ENCODE measurements at places on chromosomes 1 and 21. TPM values are rescaled to one million over a fixed set of nuclear protein-coding genes. Genes with fewer than 3 reads are reported as not detected.
A peak's percentile ranks its signal among the peaks of the same experiment; 100 is the strongest.

DNA sequence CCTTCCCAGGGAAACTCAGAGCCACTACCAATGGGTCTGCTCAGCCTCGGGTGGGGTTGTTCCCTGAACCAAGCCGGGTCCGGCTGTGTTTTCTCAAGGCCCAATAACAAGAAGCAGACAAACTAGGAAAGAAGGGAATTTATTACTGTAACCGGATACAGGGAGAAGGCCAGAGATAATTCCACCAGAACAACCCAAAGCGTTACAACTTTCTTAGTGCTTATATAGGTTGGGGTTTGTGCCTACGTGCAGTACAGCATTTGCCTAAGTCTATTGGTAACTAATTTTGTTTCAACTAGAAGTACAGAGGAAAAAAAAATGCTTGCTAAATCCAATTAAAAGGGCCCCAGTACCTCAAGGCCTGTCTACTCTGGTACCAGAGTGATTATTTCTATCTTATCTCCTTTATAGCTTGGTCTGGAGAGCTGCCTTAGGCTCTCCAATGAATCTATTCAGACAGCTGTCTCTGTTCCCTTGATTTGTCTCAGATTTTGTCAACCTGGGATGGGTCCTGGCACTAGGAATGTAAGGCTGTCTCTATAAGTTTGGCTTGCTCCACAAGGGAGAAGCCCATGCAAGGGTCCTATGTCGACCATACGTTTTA is 57.3 kb upstream of the CCDC190 start:
- no peak for ATAC-seq

GRCh38 chr1:62235576-62235975 is 40.9 kb downstream of the L1TD1 start:
- no peak for ATAC-seq

The GFI1 gene
- 38.6 TPM for total RNA-seq

GRCh38 chr1:36944883-36945282 is 89.4 kb downstream of the GRIK3 start:
- no peak for ATAC-seq

- ATAC-seq: no peak
Measured at GRCh38 chr1:116417678-116418077, 44.6 kb downstream of the ATP1A1 start.

DNA sequence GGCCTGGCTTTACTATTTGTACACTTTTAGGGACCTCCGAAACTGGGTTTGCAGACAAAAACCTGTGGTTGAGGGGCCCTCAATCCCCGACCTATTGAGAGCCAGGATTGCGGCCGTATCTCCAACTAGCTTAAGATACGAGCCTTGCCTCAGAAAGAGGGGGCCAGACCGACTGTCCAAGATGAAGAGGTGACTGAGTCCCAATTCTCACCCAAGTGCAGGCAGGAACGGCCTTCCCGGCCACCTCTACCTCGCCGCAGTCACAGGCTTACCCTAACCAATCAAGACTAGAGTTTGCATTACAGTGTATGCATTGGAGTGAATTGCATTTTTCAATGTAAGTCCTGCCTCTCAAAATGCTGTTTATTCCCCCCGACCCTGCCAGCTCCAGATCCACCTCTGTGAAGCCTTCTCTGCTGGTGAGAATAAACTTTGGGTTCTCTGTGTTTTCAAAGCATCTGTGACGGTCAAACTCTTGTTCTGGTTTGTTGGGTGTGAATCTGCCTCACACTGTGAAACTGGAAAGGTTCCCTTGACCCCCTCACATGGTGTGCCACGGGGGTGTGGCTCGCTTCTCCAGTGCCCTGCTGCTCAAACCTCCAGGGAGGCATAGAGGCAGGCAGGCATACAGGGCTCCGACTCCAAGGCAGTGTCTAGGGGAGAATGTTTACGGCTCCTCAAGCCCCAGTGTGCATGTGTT is 62.2 kb upstream of the WLS start:
- no peak for ATAC-seq

The LCE3E gene
- not detected for total RNA-seq

GRCh38 chr1:69504730-69505252 is 62.9 kb upstream of the LRRC7 start:
- ATAC-seq: no peak

The DENND2C gene
- total RNA-seq: 1.4 TPM

- no peak for ATAC-seq
Measured at GRCh38 chr1:34918386-34918976, 11.0 kb downstream of the DLGAP3 start.

The KRTAP10-5 gene
- not detected for total RNA-seq

The MAD2L2 gene
- total RNA-seq: 63.1 TPM

DNA sequence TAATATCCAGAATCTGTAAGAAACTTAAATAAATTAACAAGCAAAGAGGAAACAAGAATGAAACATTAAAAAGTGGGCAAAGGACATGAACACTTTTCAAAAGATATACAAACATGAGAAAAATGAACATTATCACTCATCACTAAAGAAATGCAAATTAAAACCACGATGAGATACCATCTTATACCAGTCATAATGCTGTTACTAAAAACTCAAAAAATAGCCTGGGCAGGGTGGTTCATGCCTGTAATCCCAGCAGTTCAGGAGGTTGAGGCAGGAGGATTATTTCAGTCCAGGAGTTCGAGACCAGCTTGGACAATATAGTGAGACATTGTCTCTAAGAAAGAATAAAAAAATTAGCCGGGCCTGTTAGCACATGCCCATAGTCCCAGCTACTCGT is 6.1 kb downstream of the ZNF124 start:
- peak; percentile 40 for ATAC-seq
